HuH-7 (cell line): ENCODE measurements at places on chromosomes 11 and 22.

DNA sequence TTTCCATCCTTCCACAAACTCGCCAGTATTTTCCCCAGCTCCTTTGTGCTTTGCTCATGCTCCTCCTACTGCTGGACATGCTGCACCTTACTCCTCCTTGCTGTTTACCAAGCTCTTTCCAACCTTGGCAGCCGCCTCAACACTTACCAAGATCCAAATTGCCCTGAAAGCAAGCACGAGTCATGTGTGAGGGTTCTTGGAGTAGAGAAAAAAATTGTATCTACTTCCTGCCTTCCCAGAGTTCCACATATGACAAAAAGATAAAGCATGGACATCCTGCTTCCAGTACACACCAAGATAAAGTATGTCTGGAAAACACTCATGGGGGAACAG, 767.5 kb downstream of the NTM start:
- DNase-seq = no peak

DNA sequence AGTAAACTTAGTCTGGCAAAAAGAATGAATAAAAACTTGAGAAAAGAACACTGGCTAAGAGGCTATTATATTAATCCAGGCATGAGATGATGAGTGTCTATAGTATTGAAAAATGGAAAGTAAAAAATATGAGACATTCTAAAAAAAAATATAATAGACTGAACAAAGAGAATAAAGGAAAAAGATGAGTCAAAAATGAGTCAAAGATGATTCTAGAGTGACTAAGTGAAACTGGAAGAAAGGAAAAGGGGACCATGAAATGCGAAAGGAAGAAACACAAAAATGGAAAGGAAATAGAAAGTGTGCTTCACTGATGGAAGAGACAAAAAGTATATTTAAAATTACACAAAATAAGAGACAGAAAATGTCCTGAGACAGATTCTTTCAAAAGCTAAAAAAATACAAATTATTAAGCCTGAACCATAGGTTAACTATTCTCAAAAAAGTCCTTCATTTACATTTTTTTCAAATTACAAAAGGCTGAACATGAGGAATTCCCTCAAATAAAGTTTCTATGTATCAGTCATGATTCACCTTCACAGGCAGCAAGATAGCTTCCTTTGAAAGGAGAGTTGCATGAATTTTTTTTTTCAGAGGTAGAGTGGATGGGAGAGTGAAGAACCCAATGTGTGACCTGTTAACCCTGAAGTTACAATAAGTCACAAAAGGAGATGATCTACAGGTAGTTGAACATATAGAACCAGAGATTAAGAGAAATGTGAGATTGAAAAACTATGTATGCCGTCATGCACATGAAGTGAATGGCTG, 75.2 kb downstream of the EIF3M start:
- DNase-seq = no peak

GRCh38 chr22:45775062-45775461, 103.4 kb downstream of the ATXN10 start:
- no peak for DNase-seq

DNA sequence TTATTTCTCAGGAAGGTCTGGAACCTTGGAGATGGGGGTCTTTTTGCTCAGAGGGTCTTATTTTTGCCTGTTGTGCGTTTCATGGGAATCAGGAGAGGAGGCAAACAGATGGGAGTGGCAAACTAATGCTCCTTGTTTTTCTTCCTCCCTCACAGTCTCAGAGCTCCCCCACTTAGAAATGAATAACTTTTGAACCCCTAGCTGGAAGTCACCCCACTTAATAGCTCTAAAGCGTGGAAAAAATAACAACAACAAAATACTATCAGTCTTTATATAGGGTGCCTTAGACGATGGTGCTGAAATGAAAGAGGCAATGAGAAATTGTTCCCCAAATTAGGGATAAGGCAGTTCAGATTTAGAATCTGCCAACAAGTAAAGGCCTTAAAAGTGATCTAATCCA, 76.8 kb upstream of the BDNF start:
- DNase-seq = no peak

DNA sequence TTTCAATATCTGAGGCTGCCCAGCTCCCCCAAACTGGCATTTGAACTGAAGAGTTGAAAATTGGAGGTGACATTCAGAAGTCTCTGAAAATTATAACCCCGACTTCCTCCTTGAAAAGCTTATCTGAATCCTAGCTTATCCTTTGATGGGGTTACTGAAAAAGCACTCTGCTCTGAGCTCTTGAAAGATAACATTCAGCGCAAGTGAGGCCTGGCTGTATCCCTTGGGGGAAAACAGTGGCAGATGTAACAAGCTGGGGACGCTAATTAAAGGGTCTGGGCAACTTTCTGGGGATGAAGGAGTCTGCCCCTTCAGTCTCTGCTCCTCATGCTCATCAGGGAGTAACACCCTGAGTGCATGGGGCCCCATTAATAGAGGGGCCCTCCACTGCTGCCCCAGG, 402.0 kb upstream of the CADM1 start:
- no peak for DNase-seq

DNA sequence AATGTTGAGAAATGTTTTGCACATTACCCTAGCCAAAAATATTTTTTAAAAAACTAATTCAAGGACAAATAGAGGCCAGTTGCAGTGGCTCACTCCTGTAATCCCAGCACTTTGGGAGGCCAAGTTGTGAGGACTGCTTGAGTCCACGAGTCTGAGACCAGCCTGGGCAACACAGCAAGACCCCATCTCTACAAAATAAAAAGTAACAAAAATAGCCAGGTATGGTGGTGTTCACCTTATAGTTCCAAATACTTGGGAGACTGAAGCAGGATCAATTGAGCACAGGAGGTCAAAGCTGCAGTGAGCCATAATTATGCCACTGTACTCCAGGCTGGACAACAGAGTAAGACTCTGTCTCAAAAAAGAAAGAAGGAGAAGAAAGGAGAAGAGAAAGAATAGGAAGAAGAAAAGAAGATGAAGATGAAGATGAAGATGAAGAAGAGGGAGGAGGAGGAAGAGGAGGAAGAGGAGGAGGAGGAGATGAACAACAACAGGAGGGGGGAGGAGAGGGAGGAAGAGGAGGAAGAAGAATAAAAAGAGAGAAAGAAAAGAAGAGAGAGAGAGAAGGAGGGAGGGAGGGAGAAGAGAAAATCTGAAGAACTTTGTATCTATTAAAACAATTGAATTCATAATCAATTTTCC, 136.5 kb downstream of the TTC28 start:
- DNase-seq = no peak

GRCh38 chr22:30186510-30186909, 60.0 kb downstream of the LIF start:
- no peak for DNase-seq

GRCh38 chr11:107140983-107141382, 122.7 kb upstream of the GUCY1A2 start:
- DNase-seq = no peak

GRCh38 chr11:64788321-64789215, 10.2 kb upstream of the SF1 start:
- no peak for DNase-seq

GRCh38 chr22:28021998-28022660, 103.1 kb upstream of the PITPNB start:
- DNase-seq = no peak

- DNase-seq = no peak
Observed at GRCh38 chr11:23113887-23114216, 253.6 kb upstream of the CCDC179 start.

GRCh38 chr11:45930951-45931570, 8.6 kb downstream of the LARGE2 start:
- no peak for DNase-seq

- no peak for DNase-seq
Observed at GRCh38 chr11:131923309-131923708, 552.9 kb downstream of the NTM start.

DNA sequence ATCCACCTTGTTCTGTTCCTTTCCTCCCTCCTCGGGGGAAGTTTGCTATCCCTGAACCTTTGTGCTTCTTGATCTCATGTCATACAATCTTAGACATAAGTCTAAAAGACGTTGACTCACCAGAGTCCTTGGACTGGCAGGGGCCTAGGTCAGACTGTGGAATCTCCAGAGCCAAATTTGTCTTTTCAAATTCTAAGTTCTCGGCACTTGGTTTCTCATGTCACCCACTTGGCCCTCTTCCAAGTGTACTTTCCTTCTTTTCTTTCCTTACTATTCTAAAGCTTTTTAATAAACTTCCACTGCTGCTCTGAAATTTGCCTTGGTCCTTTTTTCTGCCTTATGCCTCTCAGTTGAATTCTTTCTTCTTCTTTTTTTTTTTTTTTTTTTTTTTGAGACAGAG, 30.1 kb upstream of the SMPD1 start:
- DNase-seq = no peak

GRCh38 chr22:42611051-42611450, 3.6 kb downstream of the POLDIP3 start:
- no peak for DNase-seq

- peak; percentile 58 for DNase-seq
Observed at GRCh38 chr22:23179381-23180299, 669 bp upstream of the BCR start.

DNA sequence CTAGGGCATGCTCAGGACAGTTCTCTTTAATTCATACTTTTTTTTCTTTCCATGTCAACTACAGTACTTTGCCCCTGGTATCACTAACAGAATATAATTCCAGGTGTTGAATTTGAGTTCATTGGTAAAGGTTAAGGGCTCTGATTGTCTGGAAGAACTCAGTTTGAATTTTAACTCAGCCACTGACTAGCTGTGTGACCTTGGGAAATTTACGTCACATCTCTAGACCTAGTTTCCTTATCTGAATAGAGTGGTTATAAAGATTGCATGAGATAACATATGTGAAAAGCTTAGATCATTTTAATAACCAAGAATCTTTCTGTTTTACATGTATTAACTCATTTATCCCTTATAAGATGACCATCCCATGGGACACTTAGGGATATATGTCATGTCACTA, 15.8 kb upstream of the ZC3H12C start:
- no peak for DNase-seq

DNA sequence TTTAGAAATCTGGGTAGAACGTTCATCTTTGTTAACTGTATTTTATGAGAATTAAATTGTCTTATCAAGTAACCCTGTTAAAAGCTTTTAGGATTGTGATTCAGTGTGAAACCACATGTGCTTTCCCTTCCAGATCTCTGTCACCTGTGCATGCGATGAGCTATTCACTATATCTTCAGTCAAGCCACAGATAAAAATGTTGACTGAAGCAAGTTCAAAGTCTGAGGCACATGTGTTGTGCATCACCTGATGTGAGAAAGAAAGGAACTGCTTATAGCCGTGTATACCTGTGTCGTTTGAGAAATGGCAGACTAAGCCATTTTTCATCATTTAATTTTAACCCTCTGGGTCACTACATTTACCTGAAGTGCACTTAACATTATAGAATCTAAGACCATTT, 1088.9 kb upstream of the TENM4 start:
- DNase-seq = no peak

DNA sequence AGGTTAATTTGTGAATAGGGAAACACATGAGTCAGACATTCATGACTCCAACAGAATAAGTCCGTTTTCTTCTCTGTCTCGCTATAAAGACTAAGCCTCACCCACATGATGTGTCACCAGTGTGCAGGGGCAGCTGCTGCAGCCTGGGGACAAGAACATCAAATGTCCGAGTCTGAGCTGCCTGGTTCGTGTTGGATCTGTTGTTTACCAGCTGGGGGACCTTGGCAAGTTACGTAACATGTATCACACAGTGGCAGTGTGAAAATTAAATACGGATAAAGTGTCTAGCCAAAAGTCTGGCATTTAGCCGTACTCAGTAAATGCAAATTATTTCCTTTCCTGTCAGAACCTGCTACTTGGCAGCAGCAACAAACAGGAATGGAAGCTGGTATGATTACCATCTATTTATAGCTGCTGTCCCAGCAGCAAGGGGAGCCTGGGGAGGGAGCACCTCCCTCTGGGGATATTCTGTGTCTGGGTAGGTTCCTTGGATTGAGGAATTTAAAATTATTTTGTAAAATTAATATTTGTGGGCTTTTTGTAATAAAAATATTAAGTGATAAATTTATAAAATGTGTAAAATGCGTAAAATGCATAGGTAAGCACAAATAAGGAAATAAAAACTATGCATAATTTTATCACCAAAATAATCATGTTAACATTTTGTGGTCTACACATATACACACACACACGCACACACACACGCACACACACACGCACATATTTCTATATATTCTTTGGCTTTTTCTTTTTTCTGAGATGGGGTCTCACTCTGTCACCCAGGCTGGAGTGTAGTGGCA, 1.3 kb upstream of the CLDN25 start:
- no peak for DNase-seq

DNA sequence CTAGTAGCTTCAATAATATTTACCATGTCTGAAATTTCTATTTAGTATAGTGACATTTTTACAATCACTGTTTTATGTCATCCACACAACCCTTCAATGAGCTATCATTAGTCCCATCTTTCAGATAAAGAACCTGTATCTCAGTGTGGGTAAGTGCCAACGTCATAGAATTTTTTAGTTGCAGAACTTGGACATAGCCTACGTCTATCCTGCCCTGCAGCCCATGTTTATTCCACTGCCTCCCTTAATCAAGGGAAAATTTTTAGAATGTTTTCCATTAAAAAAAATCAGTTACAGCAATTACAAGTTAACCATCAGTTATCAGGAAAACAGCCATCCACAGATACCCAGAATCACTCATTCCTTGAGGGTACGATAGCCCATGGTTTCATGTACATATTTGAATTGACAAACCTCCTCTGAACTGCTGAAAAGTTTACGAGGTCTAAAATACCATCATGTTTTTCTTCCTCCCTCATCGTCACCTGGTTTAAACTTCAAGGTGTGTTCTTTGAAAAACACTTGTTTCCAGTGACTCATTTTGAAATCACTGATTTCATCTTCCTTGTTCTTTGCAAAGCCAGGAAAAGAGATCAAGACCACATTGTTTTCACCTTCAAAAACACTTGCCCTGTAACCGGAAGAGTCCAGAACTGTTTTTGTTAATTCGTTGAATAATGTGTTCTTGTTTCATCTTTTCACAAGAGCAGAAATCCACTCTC, 100.9 kb downstream of the FAM76B start:
- DNase-seq = no peak

DNA sequence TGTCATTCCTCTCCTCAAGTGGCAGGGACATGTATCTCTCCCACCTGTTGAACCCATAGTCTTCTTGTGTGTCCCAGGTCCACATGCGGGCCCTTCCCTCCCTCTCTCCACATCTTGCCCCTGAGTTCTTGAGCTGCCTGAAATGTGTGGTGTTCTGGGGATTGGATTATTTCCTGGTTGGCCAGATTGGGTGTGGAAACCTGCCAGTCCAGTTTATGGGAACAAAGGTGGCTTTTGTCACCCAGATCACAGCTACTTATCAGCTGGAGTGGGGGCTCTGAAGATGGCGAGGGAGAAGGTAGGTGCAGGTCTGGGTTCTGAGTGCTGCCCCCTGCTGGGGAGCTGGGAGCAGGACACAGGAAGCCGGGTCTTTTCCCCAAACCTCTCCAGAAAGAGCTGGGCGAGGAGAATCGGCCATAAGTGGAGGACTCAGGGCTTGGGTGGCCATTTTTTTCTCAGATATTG, 14.2 kb downstream of the DTX4 start:
- peak; percentile 82 for DNase-seq
